ENCODE measurements at places on chromosomes 5 and 9.
A peak's percentile ranks its signal among the peaks of the same experiment; 100 is the strongest.

- no peak for DNase-seq
Measured at GRCh38 chr9:128280084-128280622, 4.1 kb downstream of the SWI5 start.

DNA sequence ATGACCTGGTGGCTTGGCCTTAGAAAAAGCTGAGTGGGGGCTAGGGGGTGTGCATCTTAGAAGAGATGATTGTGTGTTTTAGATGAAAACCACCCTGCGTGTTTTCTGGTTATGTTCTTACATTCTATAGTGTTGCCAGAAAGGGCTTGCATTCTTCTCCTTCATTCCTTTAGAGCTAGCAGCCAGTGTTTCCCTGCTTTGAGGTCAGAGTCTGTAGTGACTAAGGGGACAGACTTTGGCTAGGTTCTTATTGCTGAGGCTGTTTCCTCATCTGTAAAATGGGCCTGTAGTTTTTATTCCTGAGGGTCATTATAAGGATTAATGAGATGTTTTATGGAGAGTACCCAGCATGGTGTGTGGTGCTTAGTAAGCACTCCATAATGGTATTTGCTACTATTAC, 6.4 kb downstream of the MAST4 start:
- no peak for DNase-seq

DNA sequence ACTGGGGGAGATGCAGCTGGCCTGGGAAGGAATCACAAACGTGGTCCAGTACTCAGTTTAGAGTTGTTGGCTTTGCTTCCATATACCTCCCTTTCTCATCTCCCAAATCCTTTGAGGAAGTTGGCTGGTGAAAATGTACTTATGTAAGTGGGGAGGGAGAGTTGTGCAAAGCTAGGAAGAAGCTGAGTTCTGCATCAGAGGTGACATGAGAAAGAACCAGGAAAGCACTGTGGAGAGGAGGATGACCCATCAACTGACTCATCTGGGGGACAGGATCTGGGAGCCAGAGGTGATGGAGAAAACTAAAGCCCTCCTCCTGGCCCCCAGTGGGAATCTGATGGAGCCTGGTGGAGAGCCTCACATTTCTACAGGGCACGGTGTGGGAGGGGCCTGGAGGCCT, 16.2 kb downstream of the KCNMB1 start:
- DNase-seq = no peak

DNA sequence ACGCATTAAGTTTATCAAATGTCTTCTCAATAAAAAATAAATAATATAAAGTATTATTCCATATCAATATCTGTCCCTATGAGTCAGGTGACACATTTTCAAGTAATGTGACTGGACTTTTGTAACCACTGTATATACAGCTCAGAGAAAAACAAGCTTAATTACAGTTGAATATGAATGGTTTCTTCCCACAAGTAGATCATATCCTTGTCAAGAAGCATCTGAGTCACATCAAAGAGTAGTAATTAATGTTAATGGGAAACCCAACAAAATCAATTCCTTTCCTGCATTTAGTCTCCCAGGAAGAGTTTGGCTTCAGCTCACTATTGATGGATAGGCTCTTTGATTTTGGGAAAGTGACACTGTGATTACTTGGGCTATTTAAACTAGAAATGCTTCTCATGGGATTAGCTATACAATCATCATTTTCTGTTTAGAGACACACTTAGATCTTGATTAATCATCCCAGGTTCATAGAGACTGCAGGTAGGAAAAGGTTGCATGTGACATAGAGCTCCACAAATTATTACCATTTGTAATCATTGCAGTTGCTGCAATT, 292.9 kb downstream of the GABRG2 start:
- no peak for DNase-seq

GRCh38 chr5:163434401-163434866, 3.0 kb upstream of the CCNG1 start:
- no peak for DNase-seq

DNA sequence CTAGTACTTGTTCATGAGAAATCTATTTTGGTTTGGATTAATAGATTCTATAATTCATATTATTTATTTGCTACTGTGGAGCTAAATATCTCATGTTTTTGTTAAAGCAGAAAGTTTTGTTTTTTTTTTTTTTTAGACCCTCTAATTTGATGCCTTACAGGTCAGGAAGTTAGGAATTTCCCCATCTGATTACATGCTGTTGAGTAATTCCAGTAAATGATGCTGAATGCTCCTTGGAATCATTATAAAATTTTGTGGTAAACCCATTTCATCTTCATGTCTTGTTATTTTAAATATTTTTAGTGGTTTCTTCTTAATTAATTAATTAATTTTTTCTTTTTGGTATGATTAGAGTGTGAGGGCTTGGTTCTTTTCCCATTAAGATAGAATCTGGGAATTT, 35.6 kb downstream of the NNT start:
- DNase-seq = no peak

DNA sequence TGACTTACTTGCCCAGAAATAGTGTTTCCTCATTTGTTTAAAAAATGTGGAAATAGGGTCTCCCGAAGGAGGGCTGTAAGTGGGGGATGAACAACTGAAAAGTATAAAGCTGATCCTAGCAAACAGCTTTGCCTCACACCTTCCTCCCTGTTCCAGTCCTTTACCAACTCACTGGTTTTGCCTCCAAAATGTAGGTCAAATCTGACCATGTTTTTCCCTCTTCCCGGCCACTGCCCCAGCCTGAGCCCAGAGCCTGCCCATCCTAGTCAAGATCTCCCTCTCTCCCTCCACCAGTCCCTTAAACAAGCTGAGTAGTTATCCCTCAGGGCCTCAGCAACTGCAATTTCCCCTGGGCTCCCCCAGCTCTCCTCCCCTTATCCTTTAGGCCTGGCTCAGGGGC, 82.4 kb upstream of the FBXW11 start:
- DNase-seq = no peak

- peak; percentile 75 for DNase-seq
Measured at GRCh38 chr5:150640311-150641005, at the start of gene SYNPO. Gene SYNPO (plus strand): TSS chr5:150640660. CDS start chr5:150648276, 7,616 bp downstream.

- no peak for DNase-seq
Measured at GRCh38 chr9:99515895-99516656, 294.0 kb downstream of the SEC61B start.

DNA sequence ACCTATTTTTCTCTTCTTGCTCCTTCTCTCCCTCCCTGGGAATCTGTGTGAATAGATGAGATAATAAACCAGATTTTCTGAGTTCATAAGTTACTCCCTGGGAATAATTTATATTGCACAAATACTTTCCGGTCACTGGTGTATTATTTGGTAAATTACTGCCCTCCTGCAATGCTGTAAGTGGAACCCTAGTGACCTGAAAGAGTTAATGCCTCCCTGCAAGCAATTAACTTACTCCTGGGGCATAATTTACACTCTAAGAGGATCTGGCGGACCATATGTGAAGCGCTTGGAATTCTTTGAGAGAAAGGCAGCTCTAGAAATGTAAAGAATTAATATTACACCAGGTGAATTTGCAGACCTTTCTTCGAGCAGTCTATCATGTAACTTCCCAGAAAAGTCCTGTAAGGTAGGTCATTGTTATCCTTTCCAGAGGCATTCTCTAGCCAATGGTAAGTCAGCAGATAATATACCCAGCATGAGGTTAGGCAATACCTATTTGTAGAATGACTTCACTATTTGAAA, 7.0 kb upstream of the GDNF start:
- DNase-seq = peak; percentile 61

- DNase-seq = no peak
Measured at GRCh38 chr9:36893911-36894310, 140.2 kb downstream of the PAX5 start.

- no peak for DNase-seq
Measured at GRCh38 chr5:140674211-140674610, 835 bp upstream of the DND1 start.

DNA sequence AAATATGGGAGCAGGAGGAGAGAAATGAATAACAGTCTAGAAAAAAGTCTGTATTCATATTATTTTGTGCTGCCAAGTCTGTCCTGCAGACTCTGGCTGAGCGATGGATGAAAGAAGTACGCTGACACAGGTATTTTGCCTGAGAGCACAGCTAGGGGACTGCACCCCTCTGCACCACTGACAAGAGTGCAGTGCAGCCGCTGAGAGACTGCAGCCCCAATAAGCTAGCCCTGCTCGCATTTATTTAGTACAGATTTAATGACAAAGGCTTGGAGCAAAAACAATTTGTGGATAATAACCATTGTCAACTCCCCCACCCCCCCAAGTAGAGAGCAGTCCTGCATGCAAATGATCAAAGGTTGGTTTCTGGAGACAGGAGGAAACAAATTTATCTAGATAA, 13.3 kb upstream of the MRPS30 start:
- DNase-seq = peak; percentile 67

GRCh38 chr9:21974722-21975409, 19.3 kb downstream of the CDKN2A start:
- peak; percentile 80 for DNase-seq

DNA sequence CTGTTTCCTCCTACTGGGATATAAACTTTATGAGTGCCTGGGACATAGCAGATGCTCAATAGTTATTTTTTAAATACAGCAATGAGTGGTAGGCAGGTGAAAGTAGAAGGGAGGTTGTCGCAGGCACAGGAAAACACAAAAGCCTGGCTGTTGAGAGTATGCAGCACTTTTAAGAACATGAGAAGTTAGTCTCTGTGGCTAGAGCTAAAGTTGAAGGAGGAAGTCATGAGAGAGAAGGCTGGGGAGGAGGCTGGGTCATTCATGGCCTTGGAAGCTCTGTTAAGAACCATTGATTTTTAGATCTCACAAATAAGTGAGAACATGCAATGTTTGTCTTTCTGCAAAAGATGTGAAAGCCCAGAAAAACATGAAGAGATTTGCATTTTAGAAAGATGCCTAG, 126.7 kb downstream of the PRKACG start:
- no peak for DNase-seq

DNA sequence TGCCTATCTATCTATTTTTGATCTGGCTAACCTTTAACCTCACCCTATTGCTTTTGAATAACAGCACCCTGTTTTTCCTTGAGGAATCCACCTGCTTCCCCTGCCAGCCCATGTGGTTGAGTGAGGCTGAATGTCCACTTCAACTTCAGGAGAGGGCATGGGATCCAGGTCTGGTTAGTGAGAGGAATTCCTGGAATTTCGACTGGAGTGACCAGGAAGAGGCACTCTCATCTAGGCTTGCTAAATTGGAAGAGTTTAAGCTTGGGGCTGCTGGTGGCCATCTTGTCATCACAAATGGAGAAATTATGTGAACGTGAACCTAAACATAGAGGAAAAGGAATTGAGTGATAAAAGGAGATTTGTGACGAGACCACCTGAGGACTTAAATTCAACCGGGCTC, 322.1 kb downstream of the OSTF1 start:
- peak; percentile 23 for DNase-seq

DNA sequence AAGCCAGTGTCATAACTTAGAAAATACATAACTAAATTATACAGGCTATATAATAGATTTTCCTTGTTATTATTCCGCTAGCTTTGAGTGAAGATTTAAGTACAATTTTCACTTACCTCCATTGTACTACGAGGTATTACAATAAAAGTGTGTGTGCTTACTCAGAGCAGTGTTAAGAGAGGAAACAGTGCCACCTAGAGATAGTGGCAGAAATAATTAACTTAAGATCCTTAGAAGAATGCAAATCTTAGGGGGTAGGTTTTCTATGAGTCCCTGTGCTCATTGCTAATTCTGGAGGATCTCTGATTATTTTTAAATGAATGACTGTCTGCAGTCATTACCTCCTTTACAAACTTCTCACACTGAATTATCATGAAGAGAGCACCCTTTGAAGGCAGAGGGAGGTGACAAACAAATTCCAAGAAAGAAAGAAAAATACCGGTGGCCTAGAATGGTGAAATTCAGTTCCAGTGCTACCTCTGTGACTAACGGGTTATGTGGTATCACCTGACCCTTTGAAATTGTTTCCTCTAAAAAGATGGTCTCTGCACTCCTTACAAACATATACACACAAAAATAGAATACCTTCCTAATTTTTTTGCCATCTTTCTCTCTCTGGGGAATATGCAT, 379.8 kb downstream of the TRIM36 start:
- DNase-seq = peak; percentile 70

Data from mesendoderm (in vitro differentiated cells).